ENCODE measurements at places on chromosomes 5 and 9.

- peak overlapping the region; percentile 65 for H3K27ac ChIP-seq
- H3K27me3 ChIP-seq = no peaks in the 10 kb centered on the region
- no peaks in the 10 kb centered on the region for H3K36me3 ChIP-seq
- DNase-seq = peak; percentile 63
- H3K4me1 ChIP-seq = peaks cover 44% of the 10 kb centered on the region
Observed at GRCh38 chr5:132055808-132056609, 4.4 kb upstream of the IL3 start.

DNA sequence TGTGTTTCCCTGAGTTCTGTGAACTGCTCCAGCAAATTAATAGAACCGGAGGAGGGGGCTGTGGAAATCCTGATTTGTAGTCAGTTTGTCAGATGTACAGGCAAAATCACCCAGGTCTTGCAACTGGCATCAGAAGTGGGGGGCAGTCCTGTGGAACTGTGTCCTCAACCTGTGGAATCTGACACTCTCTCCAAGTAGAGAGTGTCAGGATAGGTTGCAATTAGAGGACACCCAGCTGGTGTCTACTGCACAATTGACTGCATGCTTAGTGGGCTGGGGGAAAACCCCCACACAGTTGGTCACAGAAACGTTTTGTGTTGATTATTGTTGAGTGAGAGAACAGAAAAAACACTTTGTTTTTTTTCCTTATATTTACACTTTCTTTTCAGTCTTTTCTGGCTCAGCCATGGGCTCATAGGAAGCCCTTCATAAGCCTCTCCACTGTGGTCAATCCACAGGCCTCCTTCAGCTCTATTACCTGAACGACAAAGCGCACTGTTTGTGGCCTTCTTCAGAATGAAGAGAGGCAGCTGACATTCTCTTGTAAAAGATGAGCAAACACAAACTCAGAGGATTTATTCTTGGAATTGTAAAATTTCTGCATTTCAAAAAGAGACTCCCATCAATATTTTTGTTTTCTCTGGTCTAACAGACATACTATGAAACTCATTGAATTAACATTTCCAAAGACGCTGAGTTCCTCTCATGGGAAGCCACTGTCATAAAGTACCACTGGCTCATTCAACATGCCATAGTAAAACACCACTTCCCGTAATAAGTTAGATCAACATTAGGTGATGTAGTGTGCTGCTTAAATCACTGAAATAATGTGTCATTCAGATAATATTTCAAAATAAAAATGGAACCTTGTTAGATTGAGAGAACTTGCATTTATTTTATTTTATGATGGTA is 348.9 kb upstream of the RFX3 start:
- H3K4me3 ChIP-seq = no peak overlapping the region
- no peaks in the 10 kb centered on the region for H3K36me3 ChIP-seq

DNA sequence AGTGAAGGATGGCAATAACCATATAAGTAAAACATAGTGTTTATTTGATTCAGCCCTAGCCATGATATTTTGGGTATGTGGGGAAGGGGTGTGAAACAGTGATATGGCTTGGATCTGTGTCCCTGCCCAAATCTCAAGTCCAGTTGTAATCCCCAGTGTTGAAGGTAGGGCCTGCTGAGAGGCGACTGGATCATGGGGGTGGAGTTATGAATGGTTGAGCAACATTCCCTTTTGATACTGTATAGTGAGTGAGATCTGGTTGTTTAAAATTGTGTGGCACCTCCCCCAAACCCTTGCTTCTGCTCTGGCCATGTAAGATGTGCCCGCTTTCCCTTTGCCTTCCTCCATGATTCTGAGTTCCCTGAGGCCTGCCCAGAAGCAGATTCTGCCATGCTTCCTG is 1804.6 kb downstream of the MAT2B start:
- DNase-seq = no peak
- H3K27me3 ChIP-seq = no peaks in the 10 kb centered on the region
- H3K4me3 ChIP-seq = no peak overlapping the region
- H3K36me3 ChIP-seq = no peaks in the 10 kb centered on the region
- H3K4me1 ChIP-seq = no peaks in the 10 kb centered on the region
- no peak overlapping the region for H3K27ac ChIP-seq

DNA sequence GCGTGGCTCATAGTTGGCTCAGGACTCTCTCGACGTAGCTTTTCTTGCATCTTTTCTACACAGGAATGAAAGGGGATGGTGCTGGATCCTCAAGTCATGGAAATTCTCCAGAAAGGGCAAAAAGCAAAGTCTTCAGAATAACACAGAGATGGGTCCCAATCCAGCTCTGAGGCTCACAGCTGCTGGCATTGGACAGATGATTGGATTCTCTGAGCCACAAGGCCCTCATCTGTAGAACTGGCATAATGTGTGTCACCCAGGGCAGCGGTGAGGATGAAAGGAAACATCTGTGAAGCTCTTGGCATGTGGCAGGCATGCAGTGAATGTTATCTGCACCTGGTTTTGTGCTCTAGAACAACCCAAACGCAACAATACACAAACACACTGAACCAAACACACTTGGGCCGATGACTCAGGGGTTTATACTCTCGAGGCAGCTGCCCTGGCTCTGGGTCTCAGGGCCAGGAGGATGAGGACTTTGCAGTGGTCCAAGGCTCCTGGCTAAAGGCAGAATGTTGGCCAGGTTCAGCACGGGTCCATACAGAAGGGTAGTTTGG is 64.0 kb upstream of the UBTD2 start:
- no peak for DNase-seq
- H3K4me3 ChIP-seq = no peak overlapping the region
- no peaks in the 10 kb centered on the region for H3K4me1 ChIP-seq
- no peaks in the 10 kb centered on the region for H3K27me3 ChIP-seq
- H3K36me3 ChIP-seq = no peaks in the 10 kb centered on the region

DNA sequence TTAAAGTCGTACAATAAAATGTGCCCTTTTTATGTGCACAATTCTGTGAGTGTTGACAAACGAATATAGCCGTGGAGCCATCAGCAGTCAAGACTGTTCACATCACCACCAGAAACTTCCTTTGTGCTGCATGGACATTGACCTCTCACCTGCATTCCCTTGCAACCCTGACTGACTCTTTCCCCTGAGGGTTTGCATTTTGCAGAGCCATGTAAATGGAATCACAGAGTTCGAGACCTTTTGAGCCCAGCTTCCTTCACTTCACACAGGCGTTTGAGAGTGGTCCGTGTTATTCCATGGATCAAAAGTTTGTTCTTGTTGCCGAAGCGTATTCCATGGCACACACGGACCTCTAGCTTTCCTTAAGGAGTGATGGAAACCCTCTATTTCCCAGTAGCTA is 328.2 kb downstream of the DRD1 start:
- no peaks in the 10 kb centered on the region for H3K36me3 ChIP-seq
- no peak overlapping the region for H3K4me3 ChIP-seq
- no peak overlapping the region for H3K27ac ChIP-seq

DNA sequence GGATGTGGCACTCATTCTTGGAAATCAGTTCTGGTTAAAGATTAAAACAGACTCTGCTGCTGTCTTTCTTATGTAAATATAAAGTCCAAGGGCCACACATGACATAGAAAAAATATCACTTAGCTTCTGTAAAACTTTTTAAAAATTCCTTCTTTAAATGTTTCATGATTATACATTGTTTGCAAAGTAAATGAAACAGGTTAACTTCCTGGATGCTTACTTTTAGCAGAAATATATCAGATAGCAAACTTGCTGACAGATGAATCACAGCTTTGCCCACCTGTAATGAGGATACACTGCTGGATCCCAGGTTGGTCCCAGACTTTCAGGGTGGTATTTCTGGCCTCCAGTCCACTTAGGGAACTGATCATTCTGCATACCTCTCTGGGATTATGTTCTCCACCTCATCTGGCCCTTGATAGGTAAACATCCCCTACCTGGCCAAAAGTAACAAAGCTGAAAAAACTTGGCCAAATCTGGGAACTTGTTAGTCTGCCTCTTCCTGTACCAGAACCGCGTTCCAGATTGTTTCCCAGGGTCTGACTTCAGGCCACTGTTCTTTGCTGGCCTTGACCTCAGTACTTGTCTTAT is 340.5 kb downstream of the ADGRV1 start:
- H3K27ac ChIP-seq = no peak overlapping the region
- H3K27me3 ChIP-seq = no peaks in the 10 kb centered on the region
- no peaks in the 10 kb centered on the region for H3K4me1 ChIP-seq
- no peak for DNase-seq

GRCh38 chr9:81915801-81916505 is 12.3 kb upstream of the SPATA31D4 start:
- no peak for DNase-seq
- H3K4me3 ChIP-seq = no peak overlapping the region
- no peaks in the 10 kb centered on the region for H3K27me3 ChIP-seq
- no peaks in the 10 kb centered on the region for H3K4me1 ChIP-seq
- no peak overlapping the region for H3K27ac ChIP-seq
- no peaks in the 10 kb centered on the region for H3K36me3 ChIP-seq
